Upper lobe of left lung (tissue), 6 donors: ENCODE measurements at places on chromosomes 1 and 21. TPM values are rescaled to one million over a fixed set of nuclear protein-coding genes. Genes with fewer than 3 reads are reported as not detected.

DNA sequence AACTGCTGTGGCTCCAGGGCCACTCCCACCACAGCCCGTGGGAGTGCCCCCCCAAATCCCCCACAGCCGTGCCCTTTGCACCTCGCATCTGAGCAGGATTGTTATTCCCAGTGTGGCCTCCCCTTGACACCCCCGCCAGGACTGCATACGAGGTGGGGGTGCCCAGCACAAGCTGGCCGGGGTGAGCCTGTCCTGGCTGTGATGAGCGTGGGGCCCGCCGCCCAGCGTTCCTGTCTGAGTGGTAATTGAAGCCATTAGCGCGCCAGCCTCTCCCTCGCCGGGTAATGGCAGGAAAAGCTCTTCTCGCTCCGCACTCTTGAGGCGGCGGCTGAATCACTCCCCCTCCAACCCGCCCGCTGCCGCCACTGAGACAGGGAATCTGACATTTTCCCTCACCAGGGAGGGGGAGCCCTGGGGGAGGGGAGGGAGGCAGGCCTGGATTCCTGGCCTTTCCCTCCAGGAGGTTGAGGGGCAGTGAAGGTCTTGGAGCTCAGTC lies 27.7 kb downstream of the PTPRF start:
- H3K4me3 ChIP-seq = no peak overlapping the region
- peak overlapping the region; percentile 28 for H3K27ac ChIP-seq
- DNase-seq = peak; percentile 79
- H3K27me3 ChIP-seq = no peaks in the 10 kb centered on the region
- peaks cover 37% of the 10 kb centered on the region for H3K4me1 ChIP-seq

DNA sequence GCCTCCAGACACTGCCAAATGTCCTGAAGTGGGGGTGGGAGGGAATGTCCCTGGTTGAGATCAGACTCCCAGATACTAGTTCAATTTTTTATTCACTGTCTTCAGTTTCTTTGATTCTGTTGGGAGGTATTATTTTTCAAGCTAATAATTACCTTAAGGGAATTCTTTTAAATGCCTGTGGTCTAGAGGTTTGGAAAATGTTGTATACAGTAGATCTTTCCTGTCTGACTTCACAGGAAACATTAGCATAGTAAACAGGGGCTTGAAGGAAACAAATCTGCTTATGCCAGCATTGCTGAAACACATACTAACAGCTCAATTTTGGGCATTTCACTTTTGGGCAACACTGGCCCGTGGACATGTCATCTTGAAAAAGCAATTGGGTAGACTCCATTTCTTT lies 84.3 kb upstream of the HP1BP3 start:
- no peak for DNase-seq
- no peaks in the 10 kb centered on the region for H3K27me3 ChIP-seq
- H3K4me1 ChIP-seq = peaks cover 11% of the 10 kb centered on the region
- peaks cover 8% of the 10 kb centered on the region for H3K36me3 ChIP-seq

The OXCT2 gene
- total RNA-seq = 1.1 TPM

The TAS1R2 gene
- total RNA-seq = not detected
